ENCODE measurements at places on chromosomes 2 and 18.

- DNase-seq = no peak
Measured at GRCh38 chr2:104901037-104901881, 47.3 kb downstream of the POU3F3 start.

GRCh38 chr2:160878618-160879017 is 281.6 kb upstream of the TANK start:
- DNase-seq = no peak

DNA sequence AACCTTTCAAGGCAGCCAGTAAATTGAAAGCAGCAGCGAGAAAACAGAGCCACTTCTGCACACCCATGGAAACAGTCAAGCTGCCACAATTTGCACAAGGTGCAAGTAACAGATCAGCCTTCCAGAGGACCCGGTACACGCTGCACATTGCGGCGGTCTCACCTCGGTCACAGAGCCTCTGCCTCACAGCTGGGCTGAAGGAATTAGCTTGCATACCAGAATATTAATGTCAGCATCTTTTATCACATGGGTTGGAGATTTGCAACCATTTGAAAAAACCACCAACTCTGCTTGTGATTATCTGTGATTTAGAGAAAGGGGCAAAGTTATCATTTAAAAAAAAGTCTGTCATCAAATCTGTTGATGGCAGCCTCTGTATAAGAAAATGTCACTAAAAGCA is 330.5 kb upstream of the TCF4 start:
- no peak for DNase-seq

DNA sequence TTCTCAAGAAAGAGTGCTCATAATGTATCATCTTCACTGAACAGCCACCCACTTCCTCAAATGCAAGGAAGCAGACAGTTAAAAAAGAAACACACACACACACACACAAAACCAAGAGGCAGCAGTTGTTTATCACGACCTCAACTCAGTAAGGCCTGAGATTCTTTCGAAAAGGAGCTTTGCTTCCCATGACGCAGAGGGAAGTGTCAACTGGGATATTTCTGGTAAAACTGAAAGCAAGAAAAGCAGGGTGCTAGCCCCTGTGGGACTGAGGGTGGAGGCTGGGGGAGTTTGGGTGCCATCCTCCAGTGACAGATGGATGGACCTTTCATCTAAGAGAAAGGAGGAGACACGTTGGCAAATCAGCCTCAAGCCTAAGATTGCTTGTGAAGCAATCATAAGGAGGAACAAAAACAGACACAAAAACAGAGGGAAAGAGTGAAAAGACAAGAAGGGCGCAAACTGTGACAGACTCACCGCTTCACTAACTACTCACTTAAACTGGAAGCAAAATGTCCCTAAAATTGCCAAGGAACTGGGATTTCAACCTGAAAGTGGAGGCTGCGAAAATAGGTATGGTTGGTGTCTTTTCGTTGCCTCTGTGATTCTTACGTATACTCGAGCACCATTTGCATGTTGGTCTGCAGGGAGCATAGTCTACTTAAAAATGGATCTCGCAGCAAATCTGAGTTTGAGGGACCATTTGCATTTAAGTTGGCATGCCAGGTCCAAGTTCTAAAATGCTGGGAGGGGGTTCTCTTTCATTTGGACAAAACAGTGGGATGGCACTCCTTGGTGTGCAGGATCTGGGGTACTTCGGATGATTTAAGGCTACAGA is at the start of gene ARHGAP25:
Gene ARHGAP25 (plus strand): TSS at position 124 of the 838 bp plus-strand sequence. CDS start 389 bp downstream, at position 513.
- no peak for DNase-seq

DNA sequence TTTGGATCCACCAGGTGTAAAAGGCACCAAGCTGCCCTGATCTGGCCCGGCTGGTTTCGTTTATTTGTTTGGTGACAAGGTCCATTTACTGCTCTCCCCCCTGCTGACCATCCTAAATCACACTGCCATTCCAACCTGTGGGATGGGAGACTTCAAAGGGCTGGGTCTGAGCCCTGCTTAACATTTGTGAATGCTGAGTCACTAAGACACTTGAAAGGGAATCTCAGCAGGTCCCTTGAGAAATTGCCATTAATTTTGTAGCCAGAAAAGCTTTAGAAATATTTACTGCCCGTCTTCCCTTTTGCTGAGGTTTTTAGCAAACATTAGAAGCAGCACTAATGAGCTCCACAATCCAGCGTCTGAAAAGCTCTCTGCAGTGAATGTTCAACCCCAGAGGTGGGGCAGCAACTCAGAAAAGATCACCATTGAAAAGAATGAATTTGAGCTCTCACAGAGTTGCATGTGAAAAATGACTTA is 133.8 kb downstream of the ARL4C start:
- DNase-seq = no peak

- no peak for DNase-seq
Measured at GRCh38 chr2:50491541-50492476, 540.1 kb downstream of the NRXN1 start.

- no peak for DNase-seq
Measured at GRCh38 chr18:22064581-22064980, 104.8 kb upstream of the GATA6 start.

GRCh38 chr18:21129566-21130216 is 18.1 kb upstream of the ROCK1 start:
- no peak for DNase-seq

GRCh38 chr2:12616456-12617156 is 100.1 kb upstream of the TRIB2 start:
- no peak for DNase-seq

DNA sequence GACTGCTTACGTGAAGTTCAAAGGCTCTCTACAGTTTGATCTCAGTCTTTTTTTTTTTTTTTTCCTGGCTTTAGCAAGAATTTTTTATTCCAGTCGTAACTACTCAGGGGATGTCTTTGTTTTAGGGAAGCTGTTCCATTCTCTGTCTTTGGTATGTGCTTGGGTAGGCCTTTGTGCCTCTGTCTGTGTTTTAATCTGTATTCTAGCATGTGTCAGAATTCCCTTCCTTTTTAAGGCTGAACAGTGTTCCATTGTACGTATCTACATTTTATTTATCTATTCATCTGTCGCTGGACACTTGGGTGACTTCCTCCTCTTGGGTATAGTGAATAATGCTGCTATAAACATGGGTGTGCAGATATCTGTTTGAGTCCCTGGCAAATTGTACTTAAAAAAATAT is 42.6 kb downstream of the MYO1B start:
- DNase-seq = no peak

DNA sequence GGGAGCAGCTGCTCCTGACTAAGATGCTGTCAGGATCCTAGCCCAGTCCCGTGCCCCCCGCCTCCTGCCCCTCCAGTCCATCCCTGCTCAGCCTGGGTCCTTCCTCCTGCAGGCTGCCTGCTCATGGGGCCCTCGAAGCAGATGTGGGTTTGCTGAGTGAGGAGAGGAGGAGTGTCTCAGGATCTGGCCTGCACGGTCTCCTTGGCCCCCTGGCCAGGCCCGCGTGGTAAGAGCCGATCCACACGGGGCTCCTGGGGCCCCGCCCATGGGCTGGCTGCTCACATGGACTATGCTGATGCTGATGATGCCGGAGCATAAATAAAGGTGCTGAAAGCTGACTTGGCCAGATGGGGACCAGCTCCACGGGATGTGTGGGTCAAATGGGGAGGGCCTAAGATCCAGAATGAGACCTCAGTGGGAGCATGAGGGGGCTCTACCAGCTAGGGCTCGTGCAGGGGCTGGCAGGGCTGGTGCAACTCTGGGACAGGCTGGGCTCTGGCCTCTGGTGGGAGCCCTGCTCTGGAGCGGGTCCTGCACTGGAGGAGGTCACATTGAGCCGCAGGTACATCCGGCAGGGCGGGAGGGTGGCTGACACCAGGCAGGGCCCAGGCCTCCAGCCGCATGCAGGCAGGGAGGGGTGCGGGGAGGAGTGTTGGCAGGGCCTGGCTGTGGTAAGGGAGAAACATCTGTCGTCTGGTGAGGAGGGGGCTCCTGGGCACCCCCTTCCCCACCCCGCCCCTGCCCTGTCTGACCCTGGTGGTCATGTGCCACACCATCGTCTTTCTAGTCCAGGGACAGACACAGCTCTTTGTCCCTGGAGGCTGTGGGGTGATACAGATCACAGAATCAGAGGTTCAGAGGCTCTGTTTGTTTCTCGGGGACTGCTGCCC is 275.3 kb upstream of the HDAC4 start:
- no peak for DNase-seq

GRCh38 chr2:239918749-239919148 is 106.4 kb downstream of the NDUFA10 start:
- no peak for DNase-seq

GRCh38 chr2:11652553-11652952 is 17.4 kb downstream of the NTSR2 start:
- DNase-seq = no peak

GRCh38 chr2:153595939-153596338 is 117.4 kb upstream of the RPRM start:
- DNase-seq = no peak

DNA sequence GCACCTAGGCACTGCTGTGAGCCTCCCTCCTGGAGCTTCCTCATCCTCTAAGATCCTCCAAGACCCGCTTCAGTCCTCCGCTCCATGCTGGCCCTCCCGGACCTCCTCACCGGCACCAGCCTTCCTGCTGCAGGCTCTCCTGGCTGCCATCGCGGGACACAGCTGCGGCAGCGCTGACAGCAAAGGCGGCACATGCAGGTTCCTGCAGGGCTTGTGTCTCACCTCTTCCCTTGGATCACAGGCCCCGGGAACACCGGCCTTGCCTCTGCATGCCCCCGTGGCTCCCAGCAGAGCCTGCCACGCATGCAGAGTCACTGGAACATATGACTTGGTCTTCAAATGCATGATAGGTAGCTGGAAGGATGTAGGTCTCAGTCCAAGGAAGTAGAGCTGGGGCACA is 67.2 kb downstream of the PTGR3 start:
- no peak for DNase-seq

GRCh38 chr2:157837851-157838441 is 38.2 kb downstream of the ACVR1 start:
- DNase-seq = no peak

- DNase-seq = no peak
Measured at GRCh38 chr18:3088449-3088848, 75.5 kb upstream of the LPIN2 start.

DNA sequence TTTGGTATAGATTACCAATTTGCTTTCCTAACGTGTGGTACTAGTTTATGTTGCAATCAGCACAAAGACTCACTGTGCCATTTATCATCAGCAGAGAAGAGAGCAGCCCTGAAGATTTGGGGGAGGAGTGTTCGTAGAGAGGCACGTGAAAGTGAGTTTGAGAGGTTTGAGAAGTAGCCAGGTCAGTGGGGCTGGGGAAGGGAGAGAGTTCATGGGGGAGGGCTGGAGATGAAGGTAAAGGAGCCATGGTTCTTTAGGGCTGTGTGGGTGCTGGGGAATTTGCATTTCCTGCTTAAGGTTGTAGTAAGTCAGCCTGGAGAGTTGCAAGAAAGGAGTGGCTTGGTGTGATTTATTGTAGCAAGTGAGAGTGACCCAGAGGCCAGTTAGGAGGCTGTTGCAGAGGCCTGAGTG is 172.1 kb downstream of the NEDD4L start:
- no peak for DNase-seq

- DNase-seq = no peak
Measured at GRCh38 chr2:33363325-33364298, 112.8 kb upstream of the RASGRP3 start.

DNA sequence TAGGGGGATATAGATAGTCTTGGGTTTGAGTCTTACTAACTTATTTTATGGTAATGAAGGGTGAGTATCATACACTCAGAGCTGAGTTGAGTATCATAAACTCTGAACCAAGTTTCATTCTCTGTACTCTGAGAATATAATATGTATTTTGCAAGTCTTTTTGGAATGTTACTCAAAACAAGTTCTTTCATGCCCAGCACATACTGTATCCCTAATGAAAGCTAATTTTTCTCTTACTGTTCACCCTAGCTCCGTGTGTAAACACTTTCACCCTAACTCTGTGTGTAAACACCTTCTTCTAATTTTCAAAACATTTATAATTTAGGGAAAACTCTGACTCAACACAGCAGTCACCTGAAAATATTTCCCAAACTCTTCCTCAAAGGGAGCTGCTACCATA is 29.7 kb upstream of the CHST9 start:
- DNase-seq = no peak

DNA sequence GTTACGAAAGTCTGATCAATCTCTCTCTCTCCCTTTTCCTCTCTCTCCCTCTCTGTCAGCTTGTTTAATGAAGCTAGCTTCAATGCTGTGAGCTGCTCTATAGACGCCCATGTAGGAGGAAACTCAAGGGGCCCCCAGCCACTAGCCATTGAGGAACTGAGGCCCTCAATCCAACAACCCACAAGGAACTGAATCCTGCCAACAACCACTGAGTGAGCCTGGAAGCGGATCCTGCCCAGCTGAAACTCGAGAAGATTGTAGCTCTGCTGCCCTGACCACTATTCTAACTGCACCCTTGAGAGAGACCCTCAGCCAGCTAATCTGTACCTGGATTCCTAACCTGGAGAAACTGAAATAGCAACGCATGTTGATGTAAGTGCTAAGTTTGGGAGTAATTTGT is 129.2 kb downstream of the BCL11A start:
- no peak for DNase-seq

- no peak for DNase-seq
Measured at GRCh38 chr2:19312949-19313348, 45.5 kb downstream of the OSR1 start.

DNA sequence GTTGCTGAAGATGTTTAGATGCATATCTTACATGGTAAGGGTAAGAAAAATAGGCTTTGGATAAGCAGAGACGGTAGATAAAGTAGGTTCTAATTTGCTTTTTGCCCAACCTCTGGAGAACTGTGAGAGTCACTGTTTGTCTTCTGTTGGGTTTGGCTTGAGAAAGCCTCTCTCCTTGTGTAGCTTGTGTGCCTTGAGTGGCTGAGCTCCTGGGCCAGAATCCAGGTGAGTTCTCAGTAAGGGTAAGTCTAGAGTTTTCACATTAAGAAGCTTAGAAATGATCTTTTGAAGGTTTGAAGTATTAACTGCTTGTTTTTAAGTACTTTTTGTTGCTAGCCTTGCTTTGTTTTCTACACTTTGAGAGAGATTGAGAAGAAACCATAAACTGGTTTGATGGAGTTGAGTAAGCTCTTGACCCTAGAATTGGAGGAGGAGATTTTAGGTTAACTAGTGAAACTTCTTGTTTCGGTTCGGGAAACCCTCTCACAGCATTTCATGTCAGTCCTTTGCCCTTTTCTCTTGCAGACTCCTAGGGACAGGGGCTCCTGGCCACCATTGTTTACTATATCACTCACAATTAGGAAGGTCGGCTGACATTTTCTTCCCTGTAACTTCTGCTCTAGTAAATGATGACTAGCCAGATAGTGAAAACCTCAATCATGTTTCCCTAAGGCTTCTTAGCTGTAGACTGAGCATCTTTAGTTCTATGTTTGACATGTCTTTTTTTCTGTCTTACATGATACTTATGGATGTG is 26.0 kb downstream of the MAP4K4 start:
- no peak for DNase-seq

GRCh38 chr2:118119761-118120400 is 31.6 kb downstream of the INSIG2 start:
- DNase-seq = no peak

DNA sequence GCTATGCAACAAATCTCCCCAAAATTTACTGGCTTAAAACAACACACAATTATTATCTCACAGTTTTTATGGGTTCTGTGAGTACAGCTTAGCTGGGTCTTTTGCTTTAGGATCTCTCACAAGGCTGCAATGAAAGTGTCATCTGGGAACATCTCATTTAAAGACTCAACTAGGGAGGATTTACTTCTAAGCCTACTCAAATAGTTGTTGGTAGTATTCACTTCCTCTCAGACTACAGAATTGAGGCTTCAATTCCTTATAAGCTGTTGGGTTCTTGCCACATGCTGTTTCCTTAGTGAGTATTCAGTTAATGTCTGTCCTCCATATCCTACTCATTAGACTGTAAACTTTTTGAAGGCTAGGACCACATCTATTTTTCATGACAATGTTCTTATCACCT is 72.3 kb downstream of the MDH1 start:
- no peak for DNase-seq

- no peak for DNase-seq
Measured at GRCh38 chr18:59690996-59691395, 6.2 kb downstream of the CCBE1 start.

All from esophagus squamous epithelium (tissue), 5 donors.